ENCODE measurements at places on chromosomes 7 and 10.

- no peak for DNase-seq
Measured at GRCh38 chr10:63553473-63553872, 32.3 kb downstream of the REEP3 start.

GRCh38 chr7:37956791-37957190 lies 36.4 kb downstream of the EPDR1 start:
- no peak for DNase-seq

DNA sequence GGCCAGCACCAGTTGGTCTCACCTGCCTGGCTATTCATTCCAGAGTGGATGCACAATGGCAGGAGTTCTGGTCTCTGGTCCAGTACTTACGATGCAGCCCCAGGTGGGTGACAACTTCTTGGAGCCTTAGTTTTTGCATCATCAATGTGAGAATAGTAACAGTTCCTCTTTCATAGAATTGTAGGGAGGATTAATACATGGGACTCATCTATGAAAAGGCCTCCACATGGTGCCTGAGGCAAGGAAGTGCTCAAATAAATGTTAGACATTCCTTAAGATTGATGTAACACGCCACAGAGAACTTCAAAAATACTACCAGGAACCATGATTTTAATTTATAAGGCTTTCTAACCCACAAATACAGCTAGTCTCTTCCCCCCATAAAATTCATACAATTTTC lies 120.1 kb upstream of the CHST15 start:
- DNase-seq, result no peak

GRCh38 chr10:43071865-43072650 lies 4.8 kb upstream of the RET start:
- DNase-seq, result no peak

GRCh38 chr10:118926441-118926840 lies 103.1 kb upstream of the NANOS1 start:
- no peak for DNase-seq

DNA sequence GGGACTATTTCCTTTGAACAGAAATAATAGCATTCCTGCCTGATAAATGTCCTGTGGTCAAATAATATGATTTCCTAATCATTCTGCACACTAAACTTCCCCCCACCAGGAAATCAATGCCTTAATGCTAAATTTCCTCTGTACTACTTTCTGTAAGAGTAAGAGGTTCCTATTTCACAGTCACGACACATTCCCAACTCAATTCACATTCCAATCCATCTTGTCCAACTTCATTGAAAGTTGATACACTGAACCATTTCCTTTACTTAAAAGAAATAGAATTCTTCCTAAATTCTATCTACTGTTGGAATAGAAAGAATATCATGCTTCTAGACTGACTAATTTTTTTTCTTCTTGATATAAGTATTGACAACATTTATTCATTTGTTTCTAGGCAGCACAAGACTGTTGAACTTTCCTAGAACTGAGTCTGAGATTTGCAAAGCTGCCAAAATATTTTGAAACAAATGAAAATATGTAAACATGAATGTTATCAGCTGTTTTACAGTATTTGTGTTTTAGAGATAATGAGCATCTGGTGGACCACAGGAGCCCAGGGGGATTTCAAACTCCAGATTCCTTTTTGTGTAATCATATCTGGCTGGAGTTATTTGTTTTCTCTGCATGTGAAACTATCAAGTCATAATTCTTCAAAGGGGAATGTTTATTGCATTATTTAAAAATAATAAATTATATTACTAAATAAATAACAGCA lies 121.5 kb downstream of the TPST1 start:
- DNase-seq, result no peak

DNA sequence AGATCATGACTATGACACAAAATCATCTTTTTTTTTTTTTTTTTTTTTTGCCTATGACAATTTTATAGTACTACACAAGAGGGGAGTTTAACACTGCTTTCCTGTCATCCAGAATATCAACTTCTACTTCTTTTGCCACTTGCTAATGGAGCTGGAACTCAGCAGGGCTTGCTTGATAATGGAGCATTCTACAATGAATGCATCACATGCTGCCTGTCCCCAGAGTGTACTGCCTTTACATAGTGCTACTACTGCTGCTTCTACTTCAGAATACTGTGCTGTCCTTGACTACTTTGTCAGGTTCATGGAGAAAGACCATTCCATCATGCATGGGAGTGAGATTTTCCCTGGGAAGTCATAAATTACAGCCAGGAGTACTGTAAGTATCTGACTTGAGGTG lies 338.6 kb upstream of the SEMA3A start:
- DNase-seq, result no peak

GRCh38 chr7:69189406-69189805 lies 408.9 kb upstream of the AUTS2 start:
- no peak for DNase-seq

GRCh38 chr10:2589196-2589595 lies 478.2 kb upstream of the PFKP start:
- DNase-seq, result no peak

- DNase-seq, result no peak
Measured at GRCh38 chr10:17984056-17984455, 32.3 kb downstream of the SLC39A12 start.

DNA sequence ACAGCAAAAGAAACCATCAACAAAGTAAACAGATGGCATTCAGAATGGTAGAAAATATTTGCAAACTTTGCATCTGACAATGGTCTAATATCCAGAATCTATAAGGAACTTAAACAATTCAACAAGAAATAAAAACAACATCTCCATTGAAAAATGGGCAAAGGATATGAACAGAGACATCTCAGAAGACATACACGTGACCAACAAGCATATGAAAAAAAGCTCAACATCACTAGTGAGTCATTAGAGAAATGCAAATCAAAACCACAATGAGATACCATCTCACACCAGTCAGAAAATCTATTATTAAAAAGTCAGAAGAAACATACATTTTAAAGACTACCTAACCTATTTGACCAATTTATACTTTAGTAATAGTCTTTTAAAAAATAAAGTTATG lies 571.3 kb upstream of the NRG3 start:
- DNase-seq, result no peak

DNA sequence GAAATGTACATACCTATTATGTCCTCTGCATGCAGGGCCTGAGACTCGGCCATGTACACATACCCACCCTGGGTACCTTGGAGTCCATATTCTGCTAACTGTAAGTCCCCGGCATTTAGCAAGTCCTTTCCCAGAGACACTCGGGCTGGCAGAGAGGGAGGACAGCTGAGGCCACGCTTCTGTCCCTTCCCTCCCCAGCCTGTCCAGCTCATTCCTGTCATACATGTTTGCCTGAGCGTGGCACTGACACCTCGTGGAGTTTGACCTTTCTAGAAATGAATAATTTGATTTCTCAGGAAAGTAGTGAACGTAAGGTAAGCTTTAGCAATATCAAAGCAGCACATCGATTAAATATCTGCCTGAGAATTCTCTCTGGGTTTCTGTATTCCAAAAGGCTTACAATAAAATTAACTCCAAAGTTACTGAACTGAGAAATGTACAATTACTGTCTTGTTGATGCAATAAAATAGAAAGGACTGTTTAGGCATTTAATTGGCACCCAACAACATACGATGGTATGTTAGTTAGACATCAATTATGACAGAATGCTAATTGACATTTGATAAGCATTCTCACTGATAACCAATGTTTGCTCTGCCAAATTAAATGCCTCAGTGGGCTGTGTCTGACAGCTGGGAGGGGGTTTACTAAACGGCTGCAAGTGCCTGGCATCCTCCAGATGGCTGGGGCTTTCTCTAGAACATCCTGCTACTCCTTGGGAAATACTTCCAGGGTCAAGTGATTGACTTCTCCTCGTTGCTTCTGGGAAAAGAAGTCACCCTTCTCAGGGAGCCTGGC lies 221.2 kb downstream of the CCSER2 start:
- DNase-seq, result no peak

GRCh38 chr7:10940704-10941355 lies 32.8 kb upstream of the PHF14 start:
- peak; percentile 30 for DNase-seq

DNA sequence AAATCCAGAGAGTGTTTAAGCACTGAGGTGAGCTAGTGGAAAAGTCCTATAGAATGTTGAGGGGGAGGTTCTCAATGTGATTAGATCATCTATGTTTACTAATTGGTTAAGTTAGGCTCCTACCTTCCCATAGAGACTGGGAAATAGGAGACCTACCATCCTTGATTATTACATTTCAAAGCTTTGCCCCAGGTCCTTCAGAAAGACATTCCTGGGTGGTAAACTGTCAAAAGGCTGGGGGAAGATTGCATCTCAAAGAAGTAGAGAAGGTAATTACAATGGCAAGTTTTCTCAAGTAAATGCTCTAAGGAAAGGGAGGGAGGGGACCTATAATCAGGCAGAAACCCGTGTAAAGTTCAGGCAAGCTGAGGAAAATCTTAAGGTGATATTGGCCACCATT lies 247.8 kb upstream of the SMIM30 start:
- no peak for DNase-seq

DNA sequence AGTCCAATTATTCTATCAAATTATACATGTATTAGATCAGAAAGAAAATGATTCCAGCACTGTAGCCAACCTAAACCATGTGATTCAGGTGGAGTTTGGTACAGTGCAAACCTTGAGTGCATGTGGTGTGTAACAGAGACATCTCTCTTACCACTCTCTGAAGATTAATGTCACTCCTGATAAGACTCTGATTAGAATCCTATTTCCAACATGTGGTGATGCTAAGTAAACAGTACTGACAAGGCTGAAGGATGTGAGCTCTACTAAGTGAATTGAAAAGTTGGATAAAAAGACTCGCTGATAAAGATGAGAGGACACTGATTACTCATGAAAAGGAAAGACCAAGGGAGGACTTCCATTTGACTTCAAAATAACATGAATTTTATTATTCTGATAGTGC lies 232.0 kb downstream of the SDK1 start:
- no peak for DNase-seq

GRCh38 chr7:132560825-132561529 lies 15.3 kb downstream of the PLXNA4 start:
- no peak for DNase-seq

DNA sequence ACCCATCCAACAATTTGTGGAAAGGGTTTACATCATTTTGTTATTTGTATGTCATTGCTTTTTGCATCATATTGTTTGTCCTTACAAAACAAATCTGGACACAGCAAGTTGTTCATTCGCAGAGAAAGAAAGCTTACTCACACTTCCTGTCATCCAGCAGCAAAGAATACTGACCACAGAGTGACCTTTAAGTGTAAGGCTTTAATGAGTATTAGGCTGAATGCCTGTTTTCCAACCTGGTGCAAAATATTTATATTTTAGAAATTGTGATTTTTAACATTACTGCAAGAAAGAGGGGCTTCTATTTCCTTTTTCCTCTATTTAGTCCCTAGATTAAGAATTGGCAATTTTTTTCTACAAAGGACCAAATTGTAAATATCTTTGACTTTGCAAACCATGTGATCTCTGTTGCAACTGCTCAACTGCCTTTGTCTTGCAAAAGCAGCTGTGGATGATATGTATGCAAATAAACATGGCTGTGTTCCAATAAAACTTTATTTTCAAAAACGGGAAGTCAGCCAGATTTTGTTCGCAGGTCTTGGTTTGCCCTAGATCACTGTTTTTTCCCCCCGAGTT lies 27.8 kb upstream of the ITGB1 start:
- DNase-seq, result no peak

GRCh38 chr10:35559416-35559815 lies 45.7 kb upstream of the GJD4 start:
- DNase-seq, result no peak

GRCh38 chr10:125093199-125093973 lies 67.0 kb downstream of the CTBP2 start:
- no peak for DNase-seq

DNA sequence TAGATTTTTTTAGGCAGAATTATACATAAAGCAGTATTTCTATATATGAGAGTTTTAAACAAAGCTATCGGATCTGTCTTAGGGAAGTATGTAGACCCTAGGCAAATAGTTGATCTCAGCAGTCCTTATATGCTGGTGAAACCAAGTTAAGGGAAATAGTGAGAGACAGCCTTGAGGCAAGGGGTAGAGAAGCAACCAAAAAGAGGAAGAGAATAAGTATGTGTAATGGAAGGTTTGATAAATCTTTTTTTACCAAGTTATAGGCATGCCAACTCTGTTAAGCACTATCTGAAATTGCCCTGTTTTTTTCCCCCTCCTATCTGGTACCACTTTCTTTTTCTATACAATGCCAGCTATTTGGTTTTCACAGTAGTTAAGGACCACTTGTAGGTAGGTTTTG lies 19.9 kb downstream of the SPAG6 start:
- no peak for DNase-seq

DNA sequence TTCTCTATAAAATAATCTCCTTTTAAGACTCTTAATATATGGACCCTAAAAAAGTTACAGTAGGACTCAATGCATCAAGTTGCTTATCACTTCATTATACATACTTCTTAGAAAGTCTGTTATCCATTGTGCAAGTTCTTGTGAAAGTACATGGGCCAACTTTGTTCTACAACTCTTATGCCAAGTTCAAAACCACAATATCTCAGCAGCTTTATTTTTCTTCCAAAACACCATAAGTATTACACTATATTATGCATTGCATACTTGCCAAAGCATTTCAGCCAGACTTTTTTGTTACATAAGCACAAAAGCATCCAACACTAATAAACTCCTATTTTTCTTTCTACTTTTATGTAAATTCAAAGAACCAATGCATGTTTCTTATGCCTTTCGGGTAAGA lies 94.4 kb downstream of the AHR start:
- no peak for DNase-seq

DNA sequence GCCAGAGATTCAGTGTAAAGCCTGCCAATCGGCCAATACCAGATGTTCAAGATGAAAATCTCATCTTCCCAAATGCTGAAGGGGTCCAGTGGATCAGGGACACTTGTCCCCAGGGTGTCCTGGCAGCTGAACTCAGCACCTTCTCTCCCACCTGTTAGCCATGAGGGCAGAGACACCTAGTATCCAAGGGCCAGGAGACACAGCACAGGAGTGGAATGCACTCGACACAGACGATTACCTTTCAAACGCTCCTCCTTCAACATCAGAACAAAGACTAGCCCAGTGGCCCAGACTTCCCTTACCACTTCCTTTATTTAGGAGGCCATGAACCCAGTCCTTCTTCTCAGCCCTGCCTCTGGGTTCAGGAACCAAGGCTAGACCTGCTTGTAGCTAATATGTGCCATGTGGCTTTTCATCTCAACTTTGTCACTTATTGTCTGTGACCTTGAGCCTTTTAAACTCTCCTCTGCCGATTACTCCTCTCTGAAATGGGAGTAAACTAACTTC lies 180.3 kb upstream of the PLXNA4 start:
- DNase-seq, result no peak

Data from activated T-cell treated with anti-CD3 and anti-CD28 coated beads, Interleukin-2, amount 50 U/mL, for 48 hours (primary cell).